ENCODE measurements at places on chromosomes 12 and 14.

- no peak for DNase-seq
Measured at GRCh38 chr14:74392616-74393570, 33.1 kb downstream of the SYNDIG1L start.

GRCh38 chr12:32567296-32567674, 111.8 kb upstream of the DNM1L start:
- DNase-seq = no peak

DNA sequence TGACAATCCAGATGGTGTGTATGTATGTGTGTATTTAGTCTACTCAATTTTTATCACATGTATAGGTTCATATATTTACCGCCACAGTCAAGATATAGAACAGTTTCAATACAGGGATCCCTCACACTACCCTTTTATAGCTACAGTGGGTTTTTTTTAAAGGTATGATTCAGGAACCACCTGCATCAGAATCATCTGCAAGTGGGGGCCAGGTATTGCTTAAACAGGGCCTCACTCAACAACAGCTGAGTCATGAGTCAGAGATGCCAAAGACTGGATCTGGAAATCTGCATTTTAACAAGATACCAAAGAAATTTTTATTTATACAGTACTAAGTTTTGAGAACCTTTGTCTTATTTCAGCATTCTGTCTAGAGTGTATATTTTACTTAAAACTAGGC, 117.6 kb downstream of the SLC35F4 start:
- DNase-seq = no peak

DNA sequence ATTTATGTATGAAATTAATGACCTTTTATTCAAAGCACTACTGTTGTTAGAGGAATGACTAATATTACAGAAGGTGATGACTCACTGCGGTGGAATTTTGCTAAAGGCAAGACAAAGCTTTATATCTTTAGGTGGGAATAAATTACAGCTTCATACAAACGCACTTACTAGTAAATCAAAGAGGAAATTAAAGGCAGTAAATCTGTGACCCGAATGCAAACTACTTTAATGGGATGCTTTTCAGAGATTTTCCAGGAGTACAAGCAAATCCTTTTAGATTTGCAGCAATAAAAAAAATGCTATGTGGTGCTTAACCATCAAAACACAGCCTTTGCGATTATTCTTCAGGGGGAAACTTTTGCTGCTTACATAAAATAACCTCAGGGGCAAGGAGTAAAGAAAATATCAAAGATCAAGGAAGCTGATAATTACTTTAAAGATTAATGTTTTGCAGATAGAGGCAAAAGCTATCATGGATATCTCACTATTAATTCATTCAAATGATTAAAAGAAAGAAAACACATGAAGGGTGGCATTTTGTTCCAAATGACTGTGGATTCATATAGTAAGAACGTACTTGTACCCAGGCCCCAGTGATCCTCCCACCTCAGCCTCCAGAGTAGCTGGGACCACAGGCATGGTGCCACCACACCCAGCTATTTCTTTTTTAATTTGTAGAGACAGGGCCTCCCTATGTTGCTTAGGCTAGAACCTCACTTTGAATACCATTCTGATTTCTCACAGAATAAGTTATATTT, 98.9 kb downstream of the DENND5B start:
- peak; percentile 35 for DNase-seq

- DNase-seq = peak; percentile 7
Measured at GRCh38 chr14:82398256-82398655, 864.6 kb upstream of the SEL1L start.

GRCh38 chr14:49303946-49304516, 282.1 kb downstream of the RPS29 start:
- peak; percentile 87 for DNase-seq

DNA sequence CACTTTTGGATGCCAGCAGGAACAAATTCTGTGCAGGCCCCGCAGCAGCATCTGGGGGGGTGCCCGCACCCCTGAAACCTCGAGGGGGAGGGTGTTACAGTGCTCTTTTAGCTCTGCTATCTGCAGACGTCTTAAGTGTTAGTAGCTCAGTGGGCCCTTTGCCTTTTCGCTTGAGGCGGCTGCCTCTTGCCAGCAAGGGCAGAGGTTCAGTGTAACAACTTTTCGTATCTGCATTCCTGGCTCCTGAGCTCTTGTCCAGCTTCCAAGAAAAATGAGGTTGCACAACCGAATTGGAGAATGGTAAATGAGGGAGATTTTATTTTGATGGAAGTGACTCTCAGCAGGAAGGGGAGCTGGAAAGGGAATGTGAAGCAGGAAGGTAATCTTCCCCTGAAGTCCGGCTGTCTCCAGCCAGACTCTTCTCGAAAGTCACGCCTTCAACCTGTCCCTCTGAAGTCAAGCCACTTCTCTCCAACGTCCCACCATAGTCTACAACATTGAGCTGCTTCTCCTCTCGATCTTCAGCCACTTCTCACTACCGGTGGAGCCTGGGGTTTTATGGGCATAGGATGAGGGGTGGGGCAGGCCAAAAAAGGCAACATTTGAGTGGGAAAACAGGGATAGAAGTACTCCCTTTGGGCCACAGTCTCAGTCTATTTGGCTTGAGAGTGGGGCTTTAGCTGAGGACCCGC, 17.8 kb downstream of the TAS2R50 start:
- no peak for DNase-seq

DNA sequence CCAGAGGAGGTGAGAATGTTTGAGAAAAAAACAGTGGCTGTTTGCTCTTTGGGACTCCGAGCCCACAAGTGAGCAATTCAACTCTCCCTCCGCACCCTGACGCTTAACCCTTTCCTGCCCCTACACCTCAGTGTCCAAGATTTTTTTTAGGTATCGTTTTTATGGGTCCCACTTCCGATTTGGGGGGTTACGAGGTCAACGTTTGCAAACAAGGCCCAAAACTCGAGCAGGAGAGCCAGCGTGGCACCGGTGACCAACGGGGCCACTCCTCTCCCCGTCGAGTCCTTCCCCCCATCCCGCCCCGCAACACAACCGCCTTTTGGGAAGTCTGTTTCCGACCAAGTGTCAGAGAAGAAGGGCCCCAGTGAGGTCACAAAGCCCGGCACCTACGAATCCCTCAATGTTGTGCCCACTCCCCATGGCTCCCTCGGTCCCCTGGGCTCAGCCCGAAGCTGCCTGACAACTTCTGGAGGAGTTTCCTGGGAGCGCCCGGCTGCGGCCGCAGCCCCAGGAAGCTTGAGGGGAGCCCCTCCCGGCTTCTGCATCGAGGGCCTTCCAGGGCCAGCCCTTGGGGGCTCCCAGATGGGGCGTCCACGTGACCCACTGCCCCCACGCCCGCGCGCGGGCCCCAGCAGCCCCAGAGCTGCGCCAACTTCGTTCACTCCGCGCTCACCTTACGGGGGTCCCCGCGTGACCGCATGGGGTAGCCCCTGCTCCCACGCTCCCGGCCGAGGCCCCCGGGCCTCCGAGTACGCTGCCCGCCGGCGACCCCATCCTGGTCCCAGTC, 1.2 kb downstream of the CDK2AP1 start:
- peak; percentile 75 for DNase-seq

- DNase-seq = peak; percentile 8
Measured at GRCh38 chr12:96033549-96034389, 1.6 kb downstream of the LTA4H start.

- no peak for DNase-seq
Measured at GRCh38 chr14:96052541-96053247, 13.5 kb downstream of the C14orf132 start.

DNA sequence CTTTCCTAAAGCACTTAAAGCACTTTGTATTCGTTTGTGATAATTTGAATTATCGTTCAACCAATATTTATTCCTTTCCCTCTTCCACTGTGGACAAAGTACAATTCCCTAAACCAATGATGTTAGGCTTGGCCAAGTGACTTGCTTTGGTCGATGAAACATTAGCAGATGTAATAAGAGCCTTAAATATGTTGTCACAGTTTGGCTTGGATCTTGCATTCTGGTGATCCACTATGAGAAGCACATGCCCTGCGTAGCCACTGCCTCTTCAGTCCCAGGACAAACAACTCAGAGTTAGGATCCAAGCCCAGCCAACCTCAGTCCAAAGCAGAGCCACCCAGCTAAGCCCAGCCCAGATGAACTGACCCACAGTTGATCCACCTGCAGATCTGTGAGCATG, 8.4 kb upstream of the C12orf75 start:
- peak; percentile 14 for DNase-seq

- DNase-seq = no peak
Measured at GRCh38 chr12:96907671-96908422, 790 bp downstream of the NEDD1 start.

GRCh38 chr12:123141615-123142517, 9.0 kb downstream of the PITPNM2 start:
- no peak for DNase-seq

DNA sequence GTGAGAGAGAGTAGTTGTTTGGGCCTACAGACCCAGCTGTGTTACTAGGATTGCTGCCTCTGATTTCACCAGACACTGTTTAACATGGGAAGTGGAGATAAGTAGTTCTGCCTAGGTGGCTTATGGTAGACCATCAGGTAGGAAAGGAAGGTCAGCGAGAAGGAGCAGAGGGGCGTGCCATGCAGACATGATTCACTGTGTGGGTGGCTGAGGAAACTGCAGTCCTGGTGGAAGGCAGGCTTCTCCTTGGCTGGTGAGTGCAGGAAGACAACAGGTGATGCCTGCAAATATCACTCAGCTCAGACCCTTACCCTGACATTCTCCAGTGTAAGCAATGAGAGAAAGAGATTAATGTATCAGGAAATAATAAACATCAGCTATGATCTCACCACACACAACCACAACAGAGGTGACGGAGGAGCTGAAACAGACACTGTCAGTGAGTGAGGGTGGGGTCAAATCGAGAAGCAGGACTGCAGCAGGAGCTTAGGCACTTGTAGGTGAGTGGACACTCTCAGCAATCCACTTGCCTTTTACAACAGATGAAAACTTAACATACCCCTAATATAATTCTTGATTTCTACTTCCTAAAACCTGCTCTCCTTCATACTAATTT, 2.1 kb upstream of the PRR4 start:
- DNase-seq = no peak

DNA sequence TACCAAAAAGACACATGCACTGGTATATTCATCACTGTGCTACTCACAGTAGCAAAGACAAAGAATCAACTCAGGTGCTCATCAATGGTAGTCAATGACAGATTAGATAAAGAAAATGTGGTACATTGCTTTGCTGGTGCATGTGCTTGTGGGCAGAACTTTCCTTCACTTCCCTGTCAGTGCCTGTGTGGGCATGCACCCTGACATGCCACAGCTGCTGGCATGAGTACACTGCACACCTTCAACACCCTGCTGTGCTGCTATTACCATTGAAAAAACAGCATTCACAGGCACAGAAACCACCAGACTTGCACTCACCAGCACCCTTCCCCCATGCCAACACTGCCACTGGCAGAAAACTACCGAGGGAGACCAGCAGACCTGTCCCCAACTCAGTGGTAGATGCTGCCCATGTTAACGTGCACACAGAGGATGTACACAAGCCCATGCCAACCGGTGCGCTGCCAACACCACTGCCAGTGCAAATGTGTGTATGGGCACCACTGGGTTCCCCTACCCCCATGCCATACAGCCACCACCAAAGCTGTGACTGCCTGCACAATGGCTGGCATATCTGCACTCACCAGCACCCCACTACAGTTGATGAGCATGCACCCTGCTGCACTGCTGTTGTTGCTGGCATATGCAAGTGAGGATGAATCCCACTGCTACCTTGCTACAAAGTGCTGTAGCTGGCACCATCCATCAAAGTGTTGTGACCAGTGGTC, 57.4 kb downstream of the APOBEC1 start:
- no peak for DNase-seq

DNA sequence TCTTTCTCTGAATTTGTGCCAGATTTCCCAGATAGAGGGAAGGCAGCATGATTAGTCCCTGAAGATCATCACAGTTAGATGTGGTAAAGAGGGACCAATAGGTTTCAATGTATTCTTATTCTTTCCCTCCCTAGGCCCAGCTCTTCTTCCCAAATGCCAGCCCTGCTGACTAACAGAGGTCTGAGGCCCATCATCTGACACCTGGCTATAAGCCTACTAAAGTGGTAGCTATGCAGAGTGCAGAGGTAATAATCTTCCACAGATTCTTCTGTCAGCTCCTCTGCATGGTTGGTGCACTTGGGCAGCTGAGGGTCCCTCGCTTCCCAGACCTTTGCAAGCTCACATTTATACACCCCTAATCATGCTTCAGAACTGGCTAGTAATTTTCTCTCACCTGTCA, 63.7 kb upstream of the PZP start:
- DNase-seq = no peak
